ENCODE measurements at places on chromosomes 6 and 20.

GRCh38 chr6:1263039-1263849, 48.7 kb upstream of the FOXQ1 start:
- no peak for DNase-seq

DNA sequence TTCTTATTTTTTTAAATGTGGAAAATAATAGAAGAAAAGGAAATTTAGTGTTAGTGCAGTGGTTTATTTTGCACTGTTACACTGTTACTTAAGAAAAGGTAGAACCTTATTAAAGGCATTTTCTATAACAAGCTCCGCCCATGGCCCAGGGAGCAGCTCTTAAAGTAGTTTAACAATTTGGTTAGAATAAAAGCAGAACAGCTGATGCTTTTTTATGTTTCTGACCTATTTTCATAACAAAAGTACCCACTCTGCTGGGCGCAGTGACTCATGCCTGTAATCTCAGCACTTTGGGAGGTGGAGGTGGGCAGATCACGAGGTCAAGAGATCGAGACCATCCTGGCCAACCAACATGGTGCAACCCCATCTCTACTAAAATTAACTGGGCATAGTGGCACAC, 32.6 kb downstream of the DSTN start:
- no peak for DNase-seq

- DNase-seq: no peak
These were observed 145.4 kb downstream of the FOXA2 start for GRCh38 chr20:22438926-22439325.

DNA sequence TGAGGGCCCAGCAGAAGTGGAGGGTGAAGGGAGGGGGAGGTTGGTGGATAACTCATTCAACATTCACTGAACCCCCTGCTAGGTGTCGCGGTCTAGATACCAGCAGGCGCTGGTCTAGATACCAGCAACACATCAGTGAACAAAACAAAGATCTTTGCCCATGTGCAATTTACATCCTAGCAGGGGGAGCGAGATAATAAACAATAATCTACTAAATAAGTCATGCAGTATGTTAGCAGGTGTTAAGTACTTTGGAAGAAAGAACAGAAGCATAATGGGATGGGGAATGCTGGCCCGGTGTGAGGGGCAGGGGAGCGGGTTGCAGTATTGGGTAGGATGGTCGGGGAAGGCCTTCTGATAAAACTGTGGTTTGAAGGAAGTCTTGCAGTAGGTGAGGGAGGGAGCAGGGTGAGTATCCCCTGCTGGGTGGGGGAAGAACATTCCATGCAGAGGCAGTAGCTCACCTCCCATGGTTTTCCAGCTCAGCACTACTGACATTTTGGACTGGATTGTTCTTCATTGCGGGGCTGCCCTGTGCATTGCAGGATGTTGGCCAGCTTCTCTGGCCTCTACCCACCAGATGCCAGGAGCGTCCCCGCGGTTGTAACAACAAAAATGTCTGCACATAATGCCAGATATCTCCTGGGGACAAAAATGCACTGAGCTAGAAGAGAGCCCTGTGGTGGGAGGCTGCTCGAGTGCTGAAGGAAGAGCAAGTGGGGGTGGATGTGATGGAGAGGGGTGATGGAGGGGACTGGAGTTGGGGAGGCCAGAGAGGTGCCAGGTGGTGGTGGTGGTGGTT, 117.3 kb downstream of the TOX2 start:
- no peak for DNase-seq

GRCh38 chr6:134534708-134535149, 216.8 kb upstream of the SGK1 start:
- DNase-seq: no peak

DNA sequence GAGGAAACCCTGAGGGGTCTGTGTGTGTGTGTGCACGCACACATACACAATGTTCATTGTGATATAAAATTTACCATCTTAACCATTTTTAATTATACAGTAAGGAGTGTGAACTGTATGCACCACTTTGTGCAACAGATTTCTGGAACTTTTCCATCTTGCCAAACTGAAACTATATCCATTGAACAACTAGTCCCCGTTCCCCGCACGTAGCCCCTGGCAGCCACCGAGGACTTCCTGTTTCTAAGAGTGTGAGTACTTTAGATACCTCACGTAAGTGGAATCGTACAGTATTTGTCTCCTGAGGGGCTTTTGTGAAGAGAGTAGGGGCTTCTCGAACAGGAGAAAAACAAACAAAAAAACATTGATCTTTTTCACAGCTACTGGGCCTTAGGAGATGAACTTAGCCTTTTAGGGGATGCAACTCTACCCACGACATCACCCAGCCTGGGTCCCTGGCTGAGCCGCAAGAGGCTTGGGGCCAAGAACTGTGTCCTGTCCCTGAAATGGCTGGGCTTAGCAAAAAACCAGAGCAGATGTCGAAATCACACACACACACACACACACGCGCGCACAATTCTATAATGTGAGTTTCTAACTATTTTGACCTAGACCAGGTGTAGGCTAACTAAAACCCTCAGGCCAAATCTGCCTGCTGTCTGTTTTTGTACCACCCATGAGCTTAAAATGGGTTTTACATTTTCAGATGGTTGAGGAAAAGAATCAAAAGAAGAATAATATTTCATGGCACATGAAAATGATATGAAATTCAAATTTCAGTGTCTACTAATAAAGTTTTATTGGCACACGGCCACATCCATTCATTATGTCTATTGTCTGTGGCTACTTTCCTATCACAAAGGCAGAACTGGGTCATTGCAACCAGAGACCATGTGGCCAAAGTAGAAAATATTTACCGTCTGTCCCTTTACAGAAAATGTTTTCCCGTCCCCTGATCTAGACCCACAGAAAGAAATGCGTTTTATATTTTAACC, 144.2 kb downstream of the EYA2 start:
- no peak for DNase-seq

- DNase-seq: no peak
These were observed 2.8 kb downstream of the ZNF512B start for GRCh38 chr20:63966944-63967322.

DNA sequence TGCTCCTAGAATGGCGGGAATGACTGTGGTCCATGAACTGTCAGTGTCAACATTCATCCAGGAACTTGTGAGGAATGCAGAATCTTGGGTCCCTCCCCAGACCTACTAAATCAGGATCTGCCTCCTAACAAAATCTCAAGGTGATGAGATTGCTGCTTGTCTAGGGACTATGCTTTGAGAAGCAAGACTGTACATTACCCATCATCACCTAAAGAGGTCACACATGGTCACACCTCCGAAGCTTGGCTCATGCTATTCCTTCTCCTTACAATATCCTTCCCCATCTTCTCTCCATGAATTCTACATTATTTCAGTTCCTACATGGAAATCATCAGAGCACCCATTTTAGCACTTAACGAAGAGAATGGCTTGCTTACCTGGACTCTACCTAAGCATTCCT, 102.3 kb upstream of the JARID2 start:
- no peak for DNase-seq

GRCh38 chr6:109221543-109222195, 126.4 kb downstream of the CEP57L1 start:
- no peak for DNase-seq

DNA sequence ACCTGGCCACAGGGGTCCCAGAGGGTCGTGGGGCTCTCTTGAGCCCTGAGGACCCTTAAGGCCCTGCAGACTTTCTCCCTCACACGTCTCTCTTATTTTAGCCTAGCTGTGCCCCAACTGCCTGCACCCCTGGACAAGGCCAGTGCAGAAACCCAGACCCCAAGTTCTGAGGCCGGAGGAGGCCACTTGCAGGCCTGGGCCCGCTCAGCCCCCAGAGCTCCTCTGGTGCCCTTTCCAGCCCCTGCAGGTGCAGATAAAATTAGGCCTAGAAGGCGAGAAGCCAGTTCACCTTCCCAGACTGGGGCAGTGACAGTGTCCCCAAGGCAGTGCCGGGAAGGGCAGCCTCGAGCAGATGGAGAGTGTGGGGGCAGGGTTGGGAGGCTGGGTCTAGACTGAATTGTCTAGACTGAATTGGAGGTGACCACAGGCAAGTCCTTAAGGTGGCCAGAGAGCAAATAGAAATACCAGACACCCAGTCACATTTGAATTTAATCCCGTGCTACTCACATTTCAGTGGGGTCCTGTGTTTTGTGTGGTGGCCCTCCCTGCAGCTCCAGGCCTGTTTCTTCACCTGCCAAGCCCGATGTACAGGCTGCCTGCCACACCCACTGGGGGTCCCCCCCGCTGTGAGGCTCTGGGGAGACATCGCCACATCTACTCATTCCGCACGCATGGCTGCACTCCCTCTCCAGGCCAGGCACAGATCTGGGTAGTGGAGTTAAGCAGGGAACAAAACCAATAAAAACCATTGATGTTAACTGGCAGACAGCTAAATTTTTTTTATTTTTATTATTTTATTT, 8.6 kb upstream of the IP6K3 start:
- DNase-seq: no peak

- no peak for DNase-seq
These were observed 387.6 kb downstream of the CDC5L start for GRCh38 chr6:44775121-44775520.

DNA sequence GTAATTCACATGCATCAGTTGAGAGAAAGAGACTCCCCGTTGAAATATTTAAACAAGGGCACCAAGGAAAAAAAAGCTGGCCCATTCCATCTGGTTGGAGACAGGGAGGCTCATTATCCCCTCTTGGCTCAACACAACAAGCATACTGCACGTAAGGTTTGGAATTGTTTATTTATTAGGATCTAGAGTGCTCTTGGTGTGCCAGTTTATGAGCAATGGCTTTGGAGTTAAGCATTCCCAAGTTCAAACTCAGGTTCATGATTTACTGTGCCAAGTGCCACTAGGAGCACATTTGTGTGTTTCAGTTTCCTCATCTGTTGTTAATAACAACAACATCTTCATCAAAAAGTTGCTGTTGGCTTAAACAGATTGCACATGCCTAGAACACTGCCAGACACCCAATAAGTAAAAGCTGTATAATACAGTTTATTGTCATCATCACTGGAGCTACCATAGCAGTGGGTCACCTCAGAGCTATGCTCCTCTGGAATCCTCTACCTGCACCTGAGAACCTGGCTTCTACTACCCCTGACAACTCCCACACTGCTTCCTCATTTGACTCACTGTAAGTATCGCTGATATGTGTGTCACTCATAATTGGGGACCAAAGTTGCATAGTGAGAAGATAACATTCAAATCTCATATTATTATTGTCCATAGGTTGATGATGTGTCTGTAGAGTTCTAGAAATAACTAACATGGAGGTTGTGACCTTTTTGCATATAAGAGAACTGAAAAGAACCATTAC, 5.4 kb downstream of the SLC17A3 start:
- DNase-seq: no peak

DNA sequence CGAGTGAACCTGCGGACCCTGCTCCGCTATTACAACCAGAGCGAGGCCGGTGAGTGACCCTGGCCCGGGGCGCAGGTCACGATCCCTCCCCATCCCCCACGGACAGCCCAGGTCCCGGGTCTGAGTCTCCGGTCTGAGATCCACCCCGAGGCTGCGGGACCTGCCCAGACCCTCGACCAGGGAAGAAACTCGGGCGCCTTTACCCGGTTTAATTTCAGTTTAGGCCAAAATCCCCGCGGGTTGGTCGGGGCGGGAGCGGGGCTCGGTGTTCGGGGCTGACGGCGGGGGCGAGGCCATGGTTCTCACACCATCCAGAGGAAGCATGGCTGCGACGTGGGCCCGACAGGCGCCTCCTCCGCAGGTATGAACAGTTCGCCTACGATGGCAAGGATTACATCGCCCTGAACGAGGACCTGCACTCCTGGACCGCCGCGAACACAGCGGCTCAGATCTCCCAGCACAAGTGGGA, 46.9 kb upstream of the TRIM26 start:
- DNase-seq: peak; percentile 28

GRCh38 chr6:118372413-118372812, 175.7 kb upstream of the PLN start:
- DNase-seq: no peak

GRCh38 chr20:57667924-57668782, 41.7 kb downstream of the PMEPA1 start:
- DNase-seq: no peak

GRCh38 chr6:170152124-170152926, 138.6 kb downstream of the DLL1 start:
- no peak for DNase-seq

All from CD4-positive, alpha-beta T cell treated with Interferon alpha-2 for 1 hour (primary cell).